ENCODE measurements at places on chromosomes 11 and 22.

- DNase-seq: no peak
These were observed 851 bp downstream of the SYT8 start for GRCh38 chr11:1835671-1836010.

- no peak for DNase-seq
These were observed 6.5 kb downstream of the CSNK1E start for GRCh38 chr22:38310518-38311322.

DNA sequence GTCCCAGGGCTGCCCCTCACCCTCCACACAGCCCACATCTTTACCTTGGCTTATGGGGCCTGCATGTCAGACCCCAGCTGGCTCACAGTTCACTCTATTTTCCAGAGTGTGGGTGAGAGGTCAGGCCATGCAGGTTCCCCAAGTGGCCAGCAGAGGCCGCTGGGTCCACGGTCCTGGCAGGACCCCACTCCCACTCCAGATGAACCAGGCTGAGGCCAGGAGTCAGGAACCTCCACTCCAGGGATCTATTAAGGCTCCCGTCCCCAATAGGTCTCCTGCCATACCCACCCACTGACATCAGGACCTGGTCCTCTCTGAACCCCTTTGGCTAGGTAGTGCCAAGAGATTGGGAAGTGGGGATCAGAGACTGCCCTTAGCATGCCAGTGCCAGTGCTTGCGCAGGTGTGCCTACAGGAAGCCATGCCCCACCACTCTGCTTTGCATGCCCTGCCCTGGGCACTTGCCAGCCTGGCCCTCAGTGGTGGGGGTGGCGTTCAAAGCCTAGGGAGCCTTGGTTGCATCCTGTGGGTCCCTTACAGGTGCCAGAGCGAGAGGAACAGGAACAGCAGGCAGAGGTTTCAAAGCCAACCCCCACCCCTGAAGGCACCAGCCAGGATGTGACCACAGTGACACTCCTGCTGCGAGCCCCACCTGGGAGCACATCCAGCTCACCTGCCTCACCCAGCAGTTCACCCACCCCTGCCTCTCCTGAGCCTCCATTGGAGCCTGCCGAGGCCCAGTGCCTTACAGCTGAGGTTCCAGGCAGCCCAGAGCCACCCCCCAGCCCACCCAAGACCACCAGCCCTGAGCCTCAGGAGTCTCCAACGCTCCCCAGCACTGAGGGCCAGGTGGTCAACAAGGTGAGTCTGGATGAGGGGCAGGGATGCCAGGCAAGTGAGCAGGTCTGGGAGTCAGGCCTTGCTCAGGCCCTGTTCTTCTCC lies 8.3 kb downstream of the SMTN start:
- DNase-seq: no peak

- no peak for DNase-seq
These were observed 66.0 kb upstream of the TENM4 start for GRCh38 chr11:79506734-79507344.

DNA sequence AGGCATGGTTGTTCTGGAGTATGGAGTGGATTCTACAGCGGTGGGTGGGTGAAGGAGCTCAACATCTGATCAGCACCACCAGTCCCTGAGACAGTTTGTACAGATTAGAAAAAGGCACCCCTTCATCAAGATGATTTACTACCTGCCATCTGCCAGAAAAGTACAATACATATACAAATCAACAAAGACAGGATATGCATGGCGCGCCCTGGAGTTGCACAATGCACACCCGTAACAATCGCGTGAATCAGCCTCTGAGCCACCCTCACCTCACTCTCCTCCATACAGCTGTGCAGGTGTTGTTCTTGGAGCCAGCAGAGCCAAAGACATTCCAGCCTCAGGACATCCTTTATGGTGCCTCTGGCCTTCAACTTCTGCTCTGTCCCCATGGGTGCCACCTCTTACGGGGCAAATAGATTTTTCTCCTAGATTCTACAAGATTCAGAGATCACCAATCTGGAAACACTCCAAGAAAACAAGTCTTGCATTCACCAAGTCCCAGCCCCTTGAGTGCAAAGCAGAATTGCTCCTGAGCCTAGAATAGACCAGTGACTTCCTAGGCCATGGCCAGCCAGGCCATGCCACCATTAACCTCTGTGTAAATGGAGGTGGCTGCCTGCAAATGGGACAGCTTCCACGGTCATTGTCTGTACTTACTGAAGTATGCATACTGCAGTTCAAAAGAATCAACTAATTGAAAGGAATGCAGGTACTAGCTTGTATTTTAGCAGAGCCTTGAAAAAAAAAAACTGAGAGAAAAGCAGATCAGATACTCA lies 490.9 kb downstream of the SOX6 start:
- no peak for DNase-seq

GRCh38 chr11:82539669-82540068 lies 194.0 kb downstream of the FAM181B start:
- no peak for DNase-seq

- no peak for DNase-seq
These were observed 117.5 kb downstream of the WNT7B start for GRCh38 chr22:45859231-45860161.

DNA sequence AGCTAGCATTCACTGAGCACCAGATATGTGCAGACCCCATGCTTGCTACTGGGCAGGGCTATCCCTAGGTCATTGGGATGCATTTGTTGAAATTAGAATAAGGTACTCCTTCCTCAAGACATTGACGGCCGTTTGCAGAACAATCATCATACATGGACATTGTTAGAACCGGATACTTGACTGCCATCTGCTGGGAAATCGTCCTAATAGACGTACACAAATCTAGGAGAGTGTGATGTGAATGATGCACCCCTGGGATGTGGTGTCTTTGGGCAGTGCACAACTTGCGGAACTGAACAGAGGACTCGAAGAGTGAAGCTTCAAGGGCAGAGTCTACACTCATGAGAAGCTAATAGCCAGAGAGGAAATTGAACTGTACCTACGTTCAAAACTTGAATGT lies 35.9 kb downstream of the MYO18B start:
- DNase-seq: no peak

DNA sequence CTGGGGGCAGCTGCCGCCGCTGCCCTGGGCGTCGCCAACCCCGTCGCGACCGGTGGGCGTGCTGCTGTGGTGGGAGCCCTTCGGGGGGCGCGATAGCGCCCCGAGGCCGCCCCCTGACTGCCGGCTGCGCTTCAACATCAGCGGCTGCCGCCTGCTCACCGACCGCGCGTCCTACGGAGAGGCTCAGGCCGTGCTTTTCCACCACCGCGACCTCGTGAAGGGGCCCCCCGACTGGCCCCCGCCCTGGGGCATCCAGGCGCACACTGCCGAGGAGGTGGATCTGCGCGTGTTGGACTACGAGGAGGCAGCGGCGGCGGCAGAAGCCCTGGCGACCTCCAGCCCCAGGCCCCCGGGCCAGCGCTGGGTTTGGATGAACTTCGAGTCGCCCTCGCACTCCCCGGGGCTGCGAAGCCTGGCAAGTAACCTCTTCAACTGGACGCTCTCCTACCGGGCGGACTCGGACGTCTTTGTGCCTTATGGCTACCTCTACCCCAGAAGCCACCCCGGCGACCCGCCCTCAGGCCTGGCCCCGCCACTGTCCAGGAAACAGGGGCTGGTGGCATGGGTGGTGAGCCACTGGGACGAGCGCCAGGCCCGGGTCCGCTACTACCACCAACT lies 1.0 kb downstream of the FUT4 start:
- DNase-seq: no peak

DNA sequence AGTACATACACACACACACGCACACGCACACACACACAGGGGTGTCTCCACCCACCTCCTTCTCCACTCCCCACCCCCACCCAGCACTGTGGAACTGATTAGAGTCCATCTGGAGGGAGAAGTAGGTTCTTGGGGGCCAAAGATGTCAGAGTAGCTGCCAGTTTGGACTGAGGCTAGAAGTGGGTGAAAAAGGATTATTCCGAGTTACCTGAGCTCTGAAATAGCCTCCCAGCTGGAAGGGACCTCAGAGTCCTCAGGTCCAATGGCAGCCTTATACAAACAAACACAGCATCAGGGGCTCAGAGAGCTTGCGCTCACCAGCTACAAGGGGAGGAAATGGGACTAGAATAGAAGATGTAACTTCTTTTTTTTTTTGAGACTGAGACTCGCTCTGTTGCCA lies 20.8 kb downstream of the IL10RA start:
- DNase-seq: no peak

DNA sequence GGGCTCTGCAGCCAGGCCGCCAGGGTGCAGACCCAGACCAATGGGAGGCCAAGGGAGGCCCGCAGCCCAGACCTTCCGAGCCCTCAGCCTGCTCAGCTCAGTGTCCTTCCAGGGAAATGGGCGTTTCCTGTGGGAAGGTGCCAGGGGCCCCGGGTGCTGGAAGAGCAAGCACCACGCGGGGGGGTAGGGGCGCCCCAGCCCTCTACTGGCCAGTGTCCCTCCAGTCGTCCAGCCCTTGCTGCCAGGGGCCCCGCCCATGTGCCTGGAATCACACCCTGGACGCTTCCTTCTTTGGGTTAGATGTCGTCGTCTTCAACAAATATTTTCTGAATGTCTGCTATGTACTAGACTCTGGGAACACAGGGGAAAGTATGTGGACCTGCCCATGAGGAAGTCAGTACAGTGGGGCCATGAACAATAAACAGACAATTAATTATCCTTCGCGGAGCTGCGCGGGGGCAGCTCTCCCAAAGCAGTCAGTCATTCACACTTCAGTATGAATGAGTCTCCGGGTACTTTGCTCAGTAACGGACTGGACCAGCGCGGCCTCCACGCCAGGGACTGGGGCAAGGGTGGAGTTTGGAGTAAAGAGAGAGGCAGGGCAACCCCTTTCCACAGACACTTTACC lies 60.2 kb downstream of the CDKN1C start:
- no peak for DNase-seq

- DNase-seq: no peak
These were observed 101.4 kb downstream of the FDX1 start for GRCh38 chr11:110530900-110531741.

GRCh38 chr11:83438438-83438837 lies 152.3 kb upstream of the CCDC90B start:
- DNase-seq: no peak

GRCh38 chr22:22157348-22157725 lies 87.2 kb upstream of the VPREB1 start:
- no peak for DNase-seq
